B cell (primary cell): ENCODE measurements at places on chromosomes 5 and 9. TPM values are rescaled to one million over a fixed set of nuclear protein-coding genes. Genes with fewer than 3 reads are reported as not detected.
A peak's percentile ranks its signal among the peaks of the same experiment; 100 is the strongest.

DNA sequence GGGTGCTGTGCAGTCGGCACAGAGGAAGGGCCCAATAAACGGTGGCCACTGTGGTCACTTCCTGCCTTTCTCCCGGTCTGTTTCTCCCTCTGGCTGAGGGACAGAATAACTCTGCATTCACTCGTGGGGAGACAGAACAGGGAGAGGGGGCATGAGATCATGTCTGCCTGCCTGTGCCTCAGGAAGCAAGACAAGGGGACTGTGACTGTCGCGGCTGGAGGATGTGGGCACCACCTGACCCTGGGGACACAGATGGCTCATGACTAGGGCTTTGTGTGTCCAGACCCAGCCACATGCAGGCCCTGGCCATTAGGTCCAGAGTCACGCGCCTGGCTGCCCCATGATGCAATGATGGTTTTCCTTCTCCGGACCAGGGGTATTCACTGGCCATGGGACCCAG, 5.8 kb downstream of the TRUB2 start:
- DNase-seq = no peak

DNA sequence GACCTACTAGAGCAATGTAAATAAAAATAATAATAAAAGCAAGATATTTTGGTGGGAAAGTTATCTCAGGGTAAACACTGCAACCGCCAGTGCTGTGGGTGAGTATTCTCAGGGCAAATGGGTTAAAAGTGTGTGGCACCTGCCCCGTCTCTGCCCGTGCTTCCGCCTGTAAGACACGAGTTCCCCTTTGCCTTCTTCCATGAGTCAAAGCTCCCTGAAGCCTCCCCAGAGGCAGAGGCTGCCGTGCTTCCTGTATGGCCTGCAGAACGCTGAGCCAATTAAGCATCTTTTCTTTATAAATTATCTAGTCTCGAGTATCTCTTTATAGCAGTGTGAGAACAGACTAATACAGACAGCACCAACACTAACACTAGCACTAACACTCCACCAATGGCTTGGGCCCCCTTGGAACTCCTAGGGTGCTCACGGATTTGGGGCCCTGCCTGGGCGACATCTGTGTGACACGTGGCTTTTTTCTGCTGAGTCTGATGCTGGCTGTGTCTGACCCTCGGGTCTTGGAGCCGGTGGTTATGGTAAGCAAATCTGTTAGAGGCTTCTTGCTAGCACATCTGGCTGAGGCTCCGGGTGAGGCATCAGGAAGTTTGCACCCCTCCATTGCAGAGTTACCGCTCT, 10.6 kb downstream of the PLEKHG4B start:
- no peak for DNase-seq

PAEP gene
- total RNA-seq = not detected in 2 replicates

- DNase-seq = no peak
Measured at GRCh38 chr5:161685461-161685860, at the start of gene GABRA6. GABRA6 (plus strand) TSS chr5:161685721; CDS start chr5:161685990, 269 bp downstream.

TUSC1 gene
- 0.29 and 0.34 TPM in 2 replicates for total RNA-seq

GRCh38 chr5:1001406-1002270, 7.0 kb upstream of the NKD2 start:
- no peak for DNase-seq

DNA sequence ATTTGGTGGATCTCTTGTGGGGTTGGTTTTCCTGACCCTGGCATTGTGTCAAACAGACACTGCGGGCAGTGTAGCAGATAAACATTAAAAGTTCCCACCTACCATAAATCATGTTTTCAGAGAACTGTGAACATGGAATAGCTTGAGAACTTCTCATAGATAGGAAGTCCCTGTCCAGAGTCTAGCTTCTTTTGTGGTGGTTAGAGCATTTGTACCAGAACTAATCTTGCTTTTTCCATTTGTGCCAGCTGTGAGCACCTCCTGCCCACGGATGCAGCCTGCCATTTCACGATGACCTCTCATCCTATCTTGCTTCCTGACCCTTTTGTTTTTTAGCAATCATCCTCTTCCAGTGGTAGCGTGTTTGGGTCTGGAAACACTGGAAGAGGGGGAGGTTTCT, 61.4 kb downstream of the FAM78A start:
- no peak for DNase-seq

IFNA13 gene
- not detected in 2 replicates for total RNA-seq

C9 gene
- not detected in 2 replicates for total RNA-seq

- no peak for DNase-seq
Measured at GRCh38 chr5:36682499-36682898, 76.1 kb downstream of the SLC1A3 start.

GRCh38 chr5:82812575-82812974, 264.6 kb downstream of the TMEM167A start:
- DNase-seq = no peak

GRM6 gene
- not detected in 2 replicates for total RNA-seq

CFAP90 gene
- total RNA-seq = not detected in 2 replicates

DNA sequence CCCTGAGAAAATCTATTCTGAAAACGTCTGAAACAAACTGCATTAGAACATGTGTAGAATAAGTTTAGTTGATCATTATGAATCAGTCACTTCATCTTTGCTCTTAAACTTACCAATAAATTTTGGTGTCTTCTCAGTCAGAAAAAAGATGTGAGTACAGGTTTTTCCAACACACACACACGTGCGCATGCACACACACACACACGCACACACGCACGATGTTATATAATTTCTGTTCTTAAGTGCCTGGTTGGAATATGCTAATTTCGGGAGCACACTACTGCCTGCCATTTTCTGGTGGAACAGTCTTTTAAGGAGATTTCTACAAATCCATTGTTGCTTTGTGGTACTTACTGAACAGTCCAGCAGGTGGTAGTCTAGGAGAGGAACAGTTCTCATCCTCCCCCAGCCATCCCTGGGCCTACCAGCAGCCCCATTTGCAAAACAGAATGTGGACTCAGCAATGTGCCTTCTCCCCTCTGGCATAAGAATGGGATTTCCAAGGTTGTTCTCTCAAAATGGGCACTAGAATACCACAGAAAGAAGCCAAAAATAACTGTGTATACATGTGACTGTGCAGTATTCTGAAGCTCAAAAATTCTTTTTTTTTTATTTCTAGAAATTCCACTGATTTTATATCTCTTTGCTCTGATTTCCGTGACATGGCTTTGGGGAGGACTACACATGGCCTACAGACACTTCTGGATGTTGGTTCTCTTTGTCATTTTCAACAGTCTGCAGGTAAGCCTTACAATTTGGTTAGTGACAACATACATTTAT, 281.3 kb downstream of the ARRDC3 start:
- DNase-seq = peak; percentile 65

GRCh38 chr5:151678713-151679112, 8.0 kb downstream of the SPARC start:
- no peak for DNase-seq

DNA sequence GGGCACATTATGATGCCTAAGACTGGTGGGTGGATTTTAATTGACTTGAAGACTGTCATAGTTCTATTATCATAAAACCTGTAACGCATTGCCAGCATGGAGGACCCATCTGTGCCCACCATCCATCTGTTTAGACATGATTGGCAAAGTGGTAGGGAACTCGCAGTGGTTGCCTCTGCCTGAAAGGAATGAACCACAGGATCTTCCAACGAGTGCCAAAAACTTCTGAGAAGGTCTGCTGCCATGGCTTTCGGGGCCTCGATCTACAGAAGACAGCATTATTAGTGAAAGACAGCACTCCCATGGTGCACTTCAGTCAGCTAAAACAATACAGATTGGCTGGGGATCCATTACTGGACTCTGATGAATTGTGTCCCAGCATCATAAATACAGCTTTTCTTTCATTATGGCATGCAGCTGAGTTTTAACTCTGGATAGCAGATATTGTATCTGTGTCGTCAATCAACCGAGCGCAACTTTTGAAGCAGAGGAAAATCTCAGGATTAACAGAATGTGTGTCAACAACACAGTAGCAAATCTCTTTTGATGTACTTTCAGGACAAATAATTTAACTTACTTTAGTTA, 74.3 kb downstream of the ZDHHC21 start:
- no peak for DNase-seq

GRCh38 chr9:5846096-5846495, 13.2 kb upstream of the ERMP1 start:
- DNase-seq = no peak

RGS14 gene
- 85.8 and 92.6 TPM in 2 replicates for total RNA-seq

DNA sequence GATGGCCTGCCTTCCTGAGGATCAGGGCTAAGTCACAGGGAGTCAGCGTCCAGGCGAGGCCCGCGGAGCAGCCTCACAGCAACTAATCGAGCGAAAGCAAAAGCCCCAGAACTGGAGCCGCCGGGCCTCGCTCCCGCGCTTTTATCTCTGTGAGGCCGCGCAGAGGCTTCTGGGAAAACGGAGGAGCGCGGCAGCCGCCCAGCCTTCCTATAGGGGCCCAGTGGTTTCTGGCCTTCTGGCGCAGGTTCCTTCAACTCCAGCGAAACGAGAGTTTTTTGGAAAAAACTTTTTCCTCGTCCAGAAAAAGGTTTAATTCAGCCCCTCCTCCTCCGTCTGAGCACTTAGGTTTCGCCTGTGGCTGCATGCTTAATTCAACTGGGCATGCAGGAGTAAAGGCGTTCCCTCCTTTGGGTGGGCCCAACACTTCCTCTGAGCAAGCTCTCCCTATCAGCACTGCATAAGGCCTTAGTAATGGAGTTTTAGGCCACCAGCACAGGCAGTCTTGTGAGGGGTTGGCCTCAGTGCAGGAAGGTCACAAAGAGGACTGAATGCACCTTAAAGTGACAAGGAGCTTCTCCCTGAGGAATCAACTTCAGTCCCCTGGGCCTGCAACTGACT, at the start of gene MEIKIN:
Gene MEIKIN (minus strand): TSS at position 113 of the 618 bp plus-strand sequence. CDS start 158 bp downstream, outside the sequence.
- DNase-seq = no peak

- no peak for DNase-seq
Measured at GRCh38 chr5:77292026-77292757, 81.7 kb downstream of the PDE8B start.

GRCh38 chr9:36398745-36399144, 1.3 kb downstream of the RNF38 start:
- DNase-seq = no peak

- no peak for DNase-seq
Measured at GRCh38 chr5:66859526-66859925, 263.3 kb downstream of the MAST4 start.

- DNase-seq = no peak
Measured at GRCh38 chr5:133565993-133566392, 46.3 kb downstream of the FSTL4 start.
